ENCODE measurements at places on chromosomes 5 and 9. TPM values are rescaled to one million over a fixed set of nuclear protein-coding genes. Genes with fewer than 3 reads are reported as not detected.
A peak's percentile ranks its signal among the peaks of the same experiment; 100 is the strongest.

- H3K4me3 ChIP-seq, result no peak overlapping the region
- H3K36me3 ChIP-seq, result no peaks in the 10 kb centered on the region
- DNase-seq, result no peak
- H3K27ac ChIP-seq, result no peak overlapping the region
These were observed 557.0 kb downstream of the TLE1 start for GRCh38 chr9:81132318-81132717.

DNA sequence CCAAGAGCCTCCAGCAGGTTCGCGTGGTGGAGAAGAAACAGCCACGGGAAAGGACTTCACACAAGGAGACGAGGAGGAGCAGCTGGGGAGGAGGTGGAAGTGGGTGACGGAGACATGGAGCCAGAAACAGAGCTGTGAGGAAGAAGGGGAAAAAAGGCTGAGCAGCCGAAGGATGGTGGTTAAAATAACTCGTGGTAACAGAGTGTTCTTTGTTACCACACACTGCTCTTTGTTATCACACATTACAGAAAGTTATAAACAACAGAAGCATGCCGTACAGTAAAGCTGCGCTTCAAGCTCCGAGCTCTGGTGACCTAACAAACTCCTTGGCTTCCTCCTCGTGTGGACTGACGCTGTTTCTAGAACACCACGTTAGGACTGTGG lies 215.4 kb downstream of the GLIS3 start:
- H3K4me3 ChIP-seq, result no peak overlapping the region
- H3K36me3 ChIP-seq, result no peaks in the 10 kb centered on the region
- H3K27ac ChIP-seq, result no peak overlapping the region
- no peaks in the 10 kb centered on the region for H3K27me3 ChIP-seq
- H3K4me1 ChIP-seq, result no peaks in the 10 kb centered on the region

DNA sequence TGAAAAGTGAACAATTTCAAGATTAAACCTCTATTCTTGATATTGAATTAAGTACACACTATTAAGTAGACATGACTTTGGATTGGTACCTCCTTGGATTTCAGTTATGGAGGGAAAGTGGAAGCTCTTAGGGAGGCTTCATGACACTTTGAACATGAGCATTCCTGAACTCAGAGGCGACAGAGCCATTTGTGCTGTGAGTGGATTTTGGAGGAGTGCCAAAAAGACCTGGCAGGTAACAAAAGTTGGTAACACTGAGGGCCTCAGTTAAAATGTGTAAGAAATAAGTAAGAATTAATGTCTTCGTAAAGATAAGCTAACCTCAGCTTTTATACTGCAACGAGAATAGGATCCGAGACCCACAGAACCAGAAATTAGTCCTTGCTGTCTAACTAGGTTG lies 356.7 kb downstream of the ARRDC3 start:
- H3K36me3 ChIP-seq, result no peaks in the 10 kb centered on the region
- no peaks in the 10 kb centered on the region for H3K27me3 ChIP-seq
- H3K4me1 ChIP-seq, result no peaks in the 10 kb centered on the region
- no peak for DNase-seq
- H3K4me3 ChIP-seq, result no peak overlapping the region

The PROB1 gene
- 1.2 TPM for total RNA-seq

- no peaks in the 10 kb centered on the region for H3K27me3 ChIP-seq
- H3K4me1 ChIP-seq, result no peaks in the 10 kb centered on the region
- no peak for DNase-seq
- H3K27ac ChIP-seq, result no peak overlapping the region
- no peak overlapping the region for H3K4me3 ChIP-seq
- peaks cover 82% of the 10 kb centered on the region for H3K36me3 ChIP-seq
These were observed 24.4 kb downstream of the SMARCA2 start for GRCh38 chr9:2039294-2040180.

The KLF9 gene
- total RNA-seq, result 86.7 TPM

The RASGRF2 gene
- total RNA-seq, result 10.3 TPM

DNA sequence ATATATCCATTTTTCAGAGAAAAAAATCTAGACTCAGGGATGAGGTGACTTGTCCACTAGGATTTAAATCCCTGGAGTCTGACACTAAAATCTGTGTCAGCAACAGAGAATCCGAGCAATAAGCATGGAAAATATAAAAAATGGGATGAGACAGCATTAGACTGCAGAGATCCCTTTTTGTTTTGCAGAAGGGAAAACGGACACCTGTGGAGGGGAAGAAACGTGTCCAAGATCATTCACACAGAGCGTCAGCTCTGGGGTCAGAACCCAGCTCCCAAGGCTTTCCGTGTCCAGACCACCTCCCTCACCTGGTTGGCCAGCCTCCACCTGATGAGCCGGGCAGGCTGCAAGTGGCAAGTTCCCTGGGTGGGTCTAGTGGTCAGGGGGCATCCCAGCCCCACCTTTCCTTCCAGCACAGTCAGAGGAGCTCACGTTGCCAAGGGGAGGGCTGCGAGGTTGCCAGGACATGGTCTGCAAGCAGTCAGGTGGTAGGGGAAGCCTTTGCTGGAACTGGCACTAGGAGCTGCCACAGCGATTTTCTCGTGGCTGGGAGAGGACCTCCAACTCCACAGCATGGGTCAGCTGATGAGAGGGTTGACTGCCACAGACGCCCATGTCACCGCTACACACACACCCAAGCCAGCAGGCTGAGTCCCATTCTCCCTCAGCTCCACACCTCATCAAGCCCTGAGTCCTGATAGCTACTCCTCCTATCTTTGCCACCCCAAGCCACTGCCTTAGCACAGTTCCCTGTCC lies 65.9 kb upstream of the CPLX2 start:
- H3K27ac ChIP-seq, result no peak overlapping the region
- DNase-seq, result no peak
- H3K4me1 ChIP-seq, result no peaks in the 10 kb centered on the region
- no peaks in the 10 kb centered on the region for H3K36me3 ChIP-seq
- no peak overlapping the region for H3K4me3 ChIP-seq

- DNase-seq, result no peak
- H3K27me3 ChIP-seq, result no peaks in the 10 kb centered on the region
- H3K4me1 ChIP-seq, result no peaks in the 10 kb centered on the region
- H3K36me3 ChIP-seq, result peaks cover 4% of the 10 kb centered on the region
- no peak overlapping the region for H3K4me3 ChIP-seq
- no peak overlapping the region for H3K27ac ChIP-seq
These were observed 271.1 kb downstream of the DENND1A start for GRCh38 chr9:123658792-123659191.

DNA sequence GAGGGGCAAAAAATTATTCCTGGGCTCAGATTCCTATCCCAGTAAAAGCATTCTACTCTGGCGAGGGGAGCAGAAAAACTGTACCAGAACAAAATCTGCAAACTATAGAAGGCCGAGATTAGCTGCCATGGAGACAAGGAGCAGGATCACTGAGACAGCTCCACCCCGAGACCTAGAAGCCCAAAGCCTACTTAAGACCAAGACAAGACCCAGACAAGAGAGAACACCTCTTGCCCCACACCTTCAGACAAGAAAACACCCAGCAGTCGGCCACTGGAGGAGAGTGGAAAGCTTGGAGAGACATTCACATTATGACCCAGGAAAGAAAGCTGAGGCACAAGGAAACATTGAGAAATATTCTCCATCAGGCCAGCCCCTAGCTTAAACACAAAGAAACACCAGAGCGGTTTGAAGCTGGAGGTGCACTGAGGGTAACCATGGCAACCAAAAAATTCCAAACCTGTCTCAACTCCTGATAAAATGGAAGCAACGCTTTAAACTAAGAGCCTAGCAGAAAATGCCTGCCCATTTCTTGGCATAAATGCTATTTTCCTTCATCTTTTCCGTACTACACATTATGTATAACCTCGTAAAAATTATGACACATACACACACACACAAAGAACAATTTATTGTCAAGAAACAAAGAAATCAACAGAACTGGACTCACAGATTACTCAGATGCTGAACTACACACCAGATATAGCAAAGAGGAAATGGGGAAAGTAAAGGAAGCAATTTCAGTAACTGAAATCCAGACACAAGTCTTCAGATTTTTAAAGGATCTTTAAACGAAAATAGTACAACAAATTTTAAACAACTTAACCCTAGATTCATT lies 53.8 kb upstream of the FTMT start:
- DNase-seq, result no peak
- H3K4me1 ChIP-seq, result no peaks in the 10 kb centered on the region
- H3K27me3 ChIP-seq, result no peaks in the 10 kb centered on the region
- H3K36me3 ChIP-seq, result no peaks in the 10 kb centered on the region

GRCh38 chr9:91953718-91954117 lies 3.7 kb upstream of the ROR2 start:
- H3K27ac ChIP-seq, result no peak overlapping the region
- no peak for DNase-seq
- H3K36me3 ChIP-seq, result no peaks in the 10 kb centered on the region
- H3K4me1 ChIP-seq, result peaks cover 11% of the 10 kb centered on the region
- H3K27me3 ChIP-seq, result peaks cover 25% of the 10 kb centered on the region

The KCNT1 gene
- not detected for total RNA-seq

The LRRC8A gene
- total RNA-seq, result 39.7 TPM

The PCDHGB4 gene
- not detected for total RNA-seq

DNA sequence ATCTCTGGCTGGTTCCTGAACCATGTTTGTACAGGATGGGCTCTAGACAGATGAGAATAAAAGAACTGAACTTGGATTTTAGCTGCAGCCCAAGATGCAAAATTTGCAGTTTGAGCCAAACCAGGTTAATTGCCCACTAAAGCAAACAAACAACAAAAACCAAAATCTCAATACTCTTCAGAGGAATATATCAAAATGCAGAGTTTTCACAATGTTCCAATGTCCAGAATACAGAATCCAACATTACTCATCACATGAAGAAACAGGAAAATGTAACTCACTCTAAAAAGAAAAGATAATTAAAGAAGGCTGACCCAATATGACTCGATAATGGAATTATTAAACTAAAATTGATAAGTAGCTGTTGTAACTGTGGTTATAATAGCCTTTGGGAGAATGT lies 20.4 kb downstream of the FOXI1 start:
- H3K27me3 ChIP-seq, result peaks cover 17% of the 10 kb centered on the region
- H3K36me3 ChIP-seq, result no peaks in the 10 kb centered on the region
- DNase-seq, result no peak
- H3K27ac ChIP-seq, result no peak overlapping the region
- H3K4me3 ChIP-seq, result no peak overlapping the region
- no peaks in the 10 kb centered on the region for H3K4me1 ChIP-seq

DNA sequence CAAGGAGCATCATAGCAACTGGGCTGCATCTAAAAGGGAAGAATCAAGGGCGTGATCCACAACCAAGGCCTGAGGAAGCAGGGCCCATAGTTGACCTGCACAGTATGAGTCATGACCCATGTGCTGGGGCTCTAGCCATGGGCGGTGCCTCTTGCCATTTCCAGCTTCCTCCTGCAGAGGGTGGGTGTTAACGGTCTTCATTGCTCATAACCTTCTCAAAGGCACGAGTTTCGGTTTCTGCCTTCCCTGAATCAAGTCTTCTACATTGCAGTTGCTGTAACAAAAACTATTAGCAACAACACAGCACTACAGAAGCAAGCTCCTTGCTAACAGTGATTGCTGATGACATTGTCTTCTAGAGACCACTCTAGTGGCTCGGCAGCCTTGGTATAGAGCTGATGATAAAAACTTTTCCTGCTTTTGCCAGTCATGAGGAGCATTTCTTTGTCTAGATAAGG lies 66.9 kb downstream of the CTSL start:
- peaks cover 9% of the 10 kb centered on the region for H3K4me1 ChIP-seq
- H3K4me3 ChIP-seq, result peak overlapping the region; percentile 54
- no peaks in the 10 kb centered on the region for H3K36me3 ChIP-seq
- H3K27me3 ChIP-seq, result no peaks in the 10 kb centered on the region
- peak; percentile 2 for DNase-seq

The C5orf52 gene
- total RNA-seq, result not detected

DNA sequence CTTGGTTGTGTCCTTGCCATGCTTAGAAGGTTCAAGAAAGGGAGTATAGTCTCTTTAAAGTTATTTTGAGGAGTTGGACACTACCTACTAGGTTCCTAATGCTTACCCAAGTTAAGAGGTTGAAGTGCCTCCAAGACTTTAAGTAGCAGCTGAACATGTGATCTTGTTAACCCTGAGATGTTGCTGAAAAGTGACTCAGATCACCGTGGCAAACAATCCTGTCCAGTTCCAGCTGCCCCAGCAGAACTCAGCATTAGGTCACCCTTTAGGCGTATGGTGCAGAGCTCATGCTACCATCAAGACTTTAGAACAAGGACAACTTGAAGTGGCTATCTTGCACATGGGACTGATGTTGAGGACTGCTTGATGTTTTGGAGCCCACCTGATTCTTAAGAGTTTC lies 22.5 kb downstream of the ZNF462 start:
- no peak overlapping the region for H3K4me3 ChIP-seq
- no peaks in the 10 kb centered on the region for H3K4me1 ChIP-seq
- no peaks in the 10 kb centered on the region for H3K36me3 ChIP-seq
- no peaks in the 10 kb centered on the region for H3K27me3 ChIP-seq
- H3K27ac ChIP-seq, result no peak overlapping the region

The CATSPER3 gene
- total RNA-seq, result 0.37 TPM

GRCh38 chr9:130900701-130901497 lies 4.3 kb upstream of the QRFP start:
- H3K27ac ChIP-seq, result no peak overlapping the region
- no peak for DNase-seq
- no peak overlapping the region for H3K4me3 ChIP-seq
- no peaks in the 10 kb centered on the region for H3K36me3 ChIP-seq
- no peaks in the 10 kb centered on the region for H3K4me1 ChIP-seq

GRCh38 chr5:74468421-74468820 lies 172.1 kb downstream of the ENC1 start:
- no peaks in the 10 kb centered on the region for H3K36me3 ChIP-seq
- no peak overlapping the region for H3K27ac ChIP-seq
- no peak for DNase-seq
- no peaks in the 10 kb centered on the region for H3K4me1 ChIP-seq
- no peak overlapping the region for H3K4me3 ChIP-seq

The SHLD3 gene
- total RNA-seq, result 11.1 TPM

The ARL14EPL gene
- total RNA-seq, result not detected

- H3K36me3 ChIP-seq, result no peaks in the 10 kb centered on the region
- H3K27me3 ChIP-seq, result no peaks in the 10 kb centered on the region
- H3K4me1 ChIP-seq, result no peaks in the 10 kb centered on the region
- DNase-seq, result no peak
These were observed 116.0 kb downstream of the UNC13B start for GRCh38 chr9:35277628-35278359.

The FGF1 gene
- not detected for total RNA-seq

DNA sequence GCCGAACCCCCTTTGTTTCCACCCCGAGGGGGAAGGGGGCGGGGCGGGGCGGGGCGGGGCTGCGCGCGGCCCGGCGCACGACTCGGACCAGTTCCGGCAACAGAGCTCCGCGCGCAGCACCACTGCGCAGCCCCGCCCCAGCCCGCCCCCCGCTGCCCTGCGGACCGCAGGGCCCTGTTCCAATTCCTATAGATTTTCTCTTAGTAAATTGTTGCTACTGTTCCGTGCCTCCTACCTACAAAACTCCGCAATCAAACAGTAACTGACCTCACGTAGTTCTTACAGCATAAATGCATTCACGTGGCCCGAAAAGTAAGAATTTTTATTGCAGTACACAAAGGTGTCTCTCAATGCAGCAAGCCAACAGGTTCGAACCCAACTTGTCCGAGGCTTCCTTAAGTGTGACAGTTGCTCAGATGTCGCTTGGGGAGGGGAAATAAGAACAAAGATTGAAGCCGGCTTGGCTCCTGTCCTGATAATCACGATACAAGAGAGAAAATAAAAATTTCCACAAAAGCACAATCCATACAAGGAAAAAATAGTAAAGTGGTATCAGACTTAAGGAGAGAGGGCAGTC lies 1.2 kb upstream of the RNF38 start:
- H3K27me3 ChIP-seq, result no peaks in the 10 kb centered on the region
- H3K27ac ChIP-seq, result peak overlapping the region; percentile 99
- peaks cover 8% of the 10 kb centered on the region for H3K36me3 ChIP-seq
- peaks cover 40% of the 10 kb centered on the region for H3K4me1 ChIP-seq
- DNase-seq, result no peak

The LRRC70 gene
- 4.6 TPM for total RNA-seq

The KLHL3 gene
- 24.4 TPM for total RNA-seq

- no peak overlapping the region for H3K27ac ChIP-seq
- H3K4me3 ChIP-seq, result no peak overlapping the region
- H3K27me3 ChIP-seq, result no peaks in the 10 kb centered on the region
- DNase-seq, result no peak
- no peaks in the 10 kb centered on the region for H3K36me3 ChIP-seq
These were observed 42.5 kb downstream of the ALG2 start for GRCh38 chr9:99178912-99179872.

All from CD4-positive, CD25-positive, alpha-beta regulatory T cell (primary cell).